CD4-positive, CD25-positive, alpha-beta regulatory T cell (primary cell): ENCODE measurements at places on chromosomes 2 and 18. TPM values are rescaled to one million over a fixed set of nuclear protein-coding genes. Genes with fewer than 3 reads are reported as not detected.

Gene ANKRD29
- total RNA-seq: not detected

Gene DCC
- not detected for total RNA-seq

Gene LRP1B
- total RNA-seq: not detected

Gene ACTG2
- 0.64 TPM for total RNA-seq

Gene CNDP1
- 0.15 TPM for total RNA-seq

Gene LCT
- not detected for total RNA-seq

Gene DSC3
- total RNA-seq: not detected

Gene PLCD4
- 0.12 TPM for total RNA-seq

Gene ANKRD36
- total RNA-seq: 85.2 TPM

Gene SERPINB13
- not detected for total RNA-seq

Gene STAM2
- 13.4 TPM for total RNA-seq

Gene CYS1
- total RNA-seq: not detected

Gene COMMD1
- 21.4 TPM for total RNA-seq

GRCh38 chr2:222034058-222034457, 264.7 kb downstream of the PAX3 start:
- no peak overlapping the region for H3K4me3 ChIP-seq
- peaks cover 3% of the 10 kb centered on the region for H3K27me3 ChIP-seq
- H3K4me1 ChIP-seq: no peaks in the 10 kb centered on the region
- DNase-seq: no peak
- no peak overlapping the region for H3K27ac ChIP-seq

- H3K4me1 ChIP-seq: no peaks in the 10 kb centered on the region
- H3K27ac ChIP-seq: no peak overlapping the region
- H3K4me3 ChIP-seq: no peak overlapping the region
Measured at GRCh38 chr2:105553538-105554196, 154.8 kb upstream of the FHL2 start.

- no peak overlapping the region for H3K4me3 ChIP-seq
- H3K36me3 ChIP-seq: no peaks in the 10 kb centered on the region
- H3K27ac ChIP-seq: no peak overlapping the region
- DNase-seq: peak; percentile 51
- H3K27me3 ChIP-seq: no peaks in the 10 kb centered on the region
Measured at GRCh38 chr2:174748948-174749347, 15.3 kb downstream of the CHRNA1 start.

GRCh38 chr2:88450925-88451810, 1.3 kb downstream of the FOXI3 start:
- H3K4me1 ChIP-seq: peaks cover 10% of the 10 kb centered on the region
- peaks cover 41% of the 10 kb centered on the region for H3K27me3 ChIP-seq
- H3K36me3 ChIP-seq: no peaks in the 10 kb centered on the region
- no peak overlapping the region for H3K27ac ChIP-seq
- H3K4me3 ChIP-seq: no peak overlapping the region

DNA sequence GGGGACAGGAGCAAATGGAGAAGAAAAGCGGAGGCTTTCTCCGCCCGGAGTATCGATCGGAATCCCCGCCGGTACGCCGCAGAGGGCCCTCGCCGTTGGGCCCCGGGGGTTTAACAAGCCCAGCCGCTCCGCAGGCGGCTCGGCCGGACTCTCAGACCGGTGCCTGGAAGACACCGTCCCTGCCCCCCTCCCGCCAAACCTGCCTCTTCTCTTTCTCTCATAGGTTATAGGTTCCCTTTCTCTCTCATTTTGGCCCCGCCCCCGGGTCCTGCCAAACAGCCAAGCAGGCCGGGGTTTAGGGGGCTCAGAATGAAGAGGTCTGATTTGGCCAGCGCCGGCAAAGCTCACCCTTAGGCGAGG, 4.4 kb downstream of the ONECUT2 start:
- no peak overlapping the region for H3K27ac ChIP-seq
- DNase-seq: no peak
- H3K27me3 ChIP-seq: peaks cover 33% of the 10 kb centered on the region
- no peaks in the 10 kb centered on the region for H3K36me3 ChIP-seq
- H3K4me3 ChIP-seq: no peak overlapping the region
- H3K4me1 ChIP-seq: peaks cover 48% of the 10 kb centered on the region

DNA sequence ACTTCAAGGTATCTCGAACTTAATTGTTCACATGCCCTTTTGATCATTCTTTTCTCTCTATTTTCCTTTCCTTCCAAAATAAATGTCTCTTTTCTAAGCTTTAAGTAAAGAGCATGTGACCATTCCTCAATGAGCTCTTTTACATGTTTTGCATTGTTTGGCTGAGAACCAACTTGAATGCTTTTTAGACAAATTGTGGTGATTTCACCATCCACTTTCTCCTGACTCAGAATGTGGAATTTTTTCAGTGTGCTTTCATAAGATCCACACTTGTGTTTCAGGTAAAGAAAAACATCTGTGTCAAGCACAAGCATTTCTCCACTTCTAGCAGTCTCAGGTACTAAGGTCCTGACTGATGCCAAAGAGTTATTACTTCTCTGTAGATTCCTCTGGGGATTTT, 10.7 kb downstream of the RBM43 start:
- H3K4me3 ChIP-seq: no peak overlapping the region
- H3K27me3 ChIP-seq: no peaks in the 10 kb centered on the region
- no peaks in the 10 kb centered on the region for H3K4me1 ChIP-seq
- DNase-seq: no peak

GRCh38 chr2:5329763-5330162, 362.4 kb upstream of the SOX11 start:
- no peak overlapping the region for H3K4me3 ChIP-seq
- H3K36me3 ChIP-seq: no peaks in the 10 kb centered on the region
- H3K4me1 ChIP-seq: no peaks in the 10 kb centered on the region
- no peak overlapping the region for H3K27ac ChIP-seq

GRCh38 chr2:221216636-221217035, 355.5 kb downstream of the EPHA4 start:
- H3K27me3 ChIP-seq: no peaks in the 10 kb centered on the region
- no peaks in the 10 kb centered on the region for H3K4me1 ChIP-seq
- H3K36me3 ChIP-seq: no peaks in the 10 kb centered on the region
- no peak for DNase-seq

GRCh38 chr2:174699993-174700766, 64.1 kb downstream of the CHRNA1 start:
- no peak overlapping the region for H3K27ac ChIP-seq
- no peaks in the 10 kb centered on the region for H3K4me1 ChIP-seq
- peak; percentile 71 for DNase-seq
- H3K36me3 ChIP-seq: no peaks in the 10 kb centered on the region
- H3K27me3 ChIP-seq: peaks cover 4% of the 10 kb centered on the region

GRCh38 chr2:240512109-240512485, 45.7 kb downstream of the ANKMY1 start:
- H3K4me1 ChIP-seq: peaks cover 14% of the 10 kb centered on the region
- no peaks in the 10 kb centered on the region for H3K36me3 ChIP-seq
- no peak for DNase-seq
- H3K4me3 ChIP-seq: no peak overlapping the region
- no peaks in the 10 kb centered on the region for H3K27me3 ChIP-seq
- H3K27ac ChIP-seq: no peak overlapping the region

GRCh38 chr2:171044416-171044815, 115.4 kb downstream of the GORASP2 start:
- H3K4me1 ChIP-seq: peaks cover 34% of the 10 kb centered on the region
- H3K4me3 ChIP-seq: peak overlapping the region; percentile 56
- H3K27ac ChIP-seq: peak overlapping the region; percentile 61
- H3K27me3 ChIP-seq: no peaks in the 10 kb centered on the region
